ENCODE measurements at places on chromosomes 7 and 10. TPM values are rescaled to one million over a fixed set of nuclear protein-coding genes. Genes with fewer than 3 reads are reported as not detected.

The ANXA8L1 gene
- total RNA-seq = not detected

The ASB10 gene
- total RNA-seq = not detected

The HSPA12A gene
- total RNA-seq = 7.4 TPM

The GRID2IP gene
- total RNA-seq = 0.61 TPM

The MOGAT3 gene
- total RNA-seq = not detected

The RAMP3 gene
- total RNA-seq = not detected

The CABCOCO1 gene
- 0.30 TPM for total RNA-seq

The AOAH gene
- total RNA-seq = not detected

DNA sequence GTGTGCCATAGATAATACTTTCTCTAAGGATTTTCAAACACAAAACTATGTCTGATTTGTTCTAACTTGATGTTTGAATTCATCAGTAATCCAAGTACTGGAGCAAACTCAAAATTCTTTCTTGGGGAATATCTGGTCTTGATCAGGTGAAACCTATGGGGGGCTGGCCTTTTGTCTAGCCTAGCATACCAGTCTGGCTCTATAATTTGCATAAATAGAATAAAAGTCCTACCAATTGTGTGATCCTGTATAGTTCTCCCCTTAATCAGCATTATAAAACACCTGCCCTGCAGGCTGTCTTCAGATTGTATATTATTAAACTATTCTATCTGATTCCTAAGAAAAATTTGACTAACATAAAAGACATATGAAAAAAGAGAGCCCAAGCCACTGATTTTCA is 233.8 kb upstream of the LRRN3 start:
- H3K4me3 ChIP-seq = no peak overlapping the region
- DNase-seq = no peak
- H3K27me3 ChIP-seq = no peaks in the 10 kb centered on the region
- no peak overlapping the region for H3K27ac ChIP-seq

DNA sequence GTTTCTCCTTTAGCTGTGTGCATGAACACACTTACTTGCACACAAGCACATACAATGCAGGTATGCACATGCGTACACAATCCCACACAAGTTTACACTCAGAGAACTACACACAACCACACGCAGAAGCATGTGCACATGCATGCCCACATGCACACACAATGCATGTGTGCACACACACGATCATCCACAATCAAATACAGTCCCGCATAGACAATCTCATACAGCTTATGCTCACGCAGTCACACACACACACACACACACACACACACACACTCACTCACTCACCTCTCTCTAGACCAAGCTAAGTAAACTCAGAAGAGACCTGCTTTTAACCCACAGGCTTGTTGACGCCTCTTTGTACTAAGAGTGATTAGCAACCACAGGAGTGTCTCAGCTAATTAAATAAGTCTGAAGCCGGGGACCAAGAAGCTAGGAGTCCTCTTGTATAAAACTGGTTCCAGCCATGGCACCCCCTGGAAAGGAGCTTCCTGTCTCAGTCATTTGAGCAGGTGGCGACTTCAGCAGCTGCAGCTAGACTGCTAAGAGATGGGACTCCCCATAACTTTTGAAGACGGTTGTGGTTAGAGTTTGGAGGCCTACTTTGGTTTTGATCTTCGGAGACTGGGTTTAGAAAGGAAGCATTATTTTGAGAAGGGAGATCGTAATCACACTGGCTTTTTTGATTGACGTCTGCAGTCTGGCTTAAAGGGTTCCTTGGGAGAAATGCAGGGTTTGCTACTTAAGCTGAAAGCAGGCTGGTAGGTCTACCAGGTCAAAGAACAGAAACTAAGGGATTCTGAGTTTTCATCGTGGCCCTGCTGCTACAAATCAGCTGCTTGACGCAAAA is 82.3 kb upstream of the ADRB1 start:
- H3K4me1 ChIP-seq = peaks cover 24% of the 10 kb centered on the region
- peak overlapping the region; percentile 3 for H3K27ac ChIP-seq
- no peaks in the 10 kb centered on the region for H3K36me3 ChIP-seq

DNA sequence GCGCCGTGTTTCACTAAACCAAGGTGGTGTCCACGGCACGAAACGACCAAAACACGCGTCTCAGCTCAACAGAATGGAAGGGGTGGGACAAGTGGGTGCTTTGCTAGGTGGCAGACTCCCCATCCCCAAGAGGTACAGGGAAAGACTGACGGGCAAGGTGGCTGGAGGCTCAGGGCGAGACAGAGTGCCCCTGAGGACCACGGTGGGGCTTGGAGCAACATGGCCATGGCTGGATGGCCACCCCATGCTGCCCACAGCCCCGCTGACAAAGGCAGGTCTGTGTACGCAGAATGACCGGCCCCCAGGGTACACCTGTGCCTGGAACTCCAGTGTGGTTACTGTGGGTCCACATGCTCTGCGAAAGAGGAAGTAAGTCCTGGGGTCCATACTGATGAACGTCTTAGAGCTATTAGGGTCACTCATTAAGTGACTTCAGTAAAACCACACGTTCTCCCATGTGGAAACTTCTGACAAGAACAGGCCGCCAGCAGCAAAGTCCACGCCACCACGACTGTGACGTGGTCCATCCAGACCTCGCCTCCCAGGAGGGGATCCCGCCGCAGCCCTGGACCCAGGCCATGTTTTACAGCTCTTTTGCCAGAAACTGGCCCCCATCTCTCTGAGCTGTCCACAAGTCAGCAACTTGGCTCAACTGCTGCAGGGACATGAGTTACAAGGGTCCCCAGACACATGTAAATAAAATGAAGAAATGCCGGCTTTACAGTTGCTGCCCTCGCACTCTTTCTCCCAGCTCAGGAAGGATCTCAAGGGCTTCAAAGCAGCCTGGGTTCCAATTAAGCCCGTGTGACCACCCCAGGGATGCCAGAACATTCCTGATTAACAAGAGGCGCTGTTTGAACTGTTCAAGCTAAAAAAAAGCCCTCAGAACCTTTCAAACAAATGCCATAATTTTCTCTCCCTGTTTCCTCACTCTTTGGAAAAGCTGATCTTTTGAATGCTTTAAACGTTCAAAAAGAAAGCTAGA is 66.8 kb downstream of the MAD1L1 start:
- H3K36me3 ChIP-seq = peaks cover 6% of the 10 kb centered on the region
- H3K4me3 ChIP-seq = no peak overlapping the region
- H3K4me1 ChIP-seq = peaks cover 47% of the 10 kb centered on the region
- H3K27me3 ChIP-seq = no peaks in the 10 kb centered on the region
- H3K27ac ChIP-seq = no peak overlapping the region

DNA sequence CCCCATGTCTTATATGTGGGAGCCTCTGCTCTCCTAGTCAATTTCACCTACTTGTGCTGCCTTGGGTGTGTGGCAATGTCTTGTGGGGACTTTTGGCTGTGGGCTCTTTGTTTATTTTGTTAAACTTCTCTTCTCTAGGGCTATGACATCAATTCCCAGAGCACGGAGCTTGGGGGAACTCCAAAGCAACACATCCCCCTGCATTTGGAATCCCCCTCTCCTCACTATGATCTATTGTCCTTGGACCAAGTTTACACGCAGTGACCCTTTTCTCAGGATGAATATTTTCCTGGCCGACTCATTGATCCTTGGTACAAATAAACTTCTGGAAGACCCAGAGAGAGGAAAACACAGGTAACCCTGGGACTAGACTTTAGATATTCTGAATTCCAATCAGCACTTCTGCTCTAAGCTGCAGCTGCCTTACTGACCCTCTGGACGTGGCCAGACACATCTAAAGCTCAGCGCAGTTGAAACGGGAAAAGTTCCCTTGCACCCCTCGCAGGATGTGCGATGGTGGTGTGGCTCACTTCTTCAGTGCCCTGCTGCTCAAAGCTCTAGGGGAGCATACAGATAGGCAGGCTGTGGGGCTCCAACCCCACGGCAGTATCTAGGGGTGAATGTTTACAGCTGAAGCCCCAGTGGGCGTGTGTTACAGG is 110.8 kb downstream of the TMEM178B start:
- no peak overlapping the region for H3K4me3 ChIP-seq
- no peaks in the 10 kb centered on the region for H3K36me3 ChIP-seq
- H3K27ac ChIP-seq = no peak overlapping the region
- H3K27me3 ChIP-seq = no peaks in the 10 kb centered on the region
- H3K4me1 ChIP-seq = peaks cover 3% of the 10 kb centered on the region

- H3K27me3 ChIP-seq = no peaks in the 10 kb centered on the region
- H3K27ac ChIP-seq = no peak overlapping the region
Measured at GRCh38 chr10:123500110-123500509, 166.0 kb upstream of the GPR26 start.

DNA sequence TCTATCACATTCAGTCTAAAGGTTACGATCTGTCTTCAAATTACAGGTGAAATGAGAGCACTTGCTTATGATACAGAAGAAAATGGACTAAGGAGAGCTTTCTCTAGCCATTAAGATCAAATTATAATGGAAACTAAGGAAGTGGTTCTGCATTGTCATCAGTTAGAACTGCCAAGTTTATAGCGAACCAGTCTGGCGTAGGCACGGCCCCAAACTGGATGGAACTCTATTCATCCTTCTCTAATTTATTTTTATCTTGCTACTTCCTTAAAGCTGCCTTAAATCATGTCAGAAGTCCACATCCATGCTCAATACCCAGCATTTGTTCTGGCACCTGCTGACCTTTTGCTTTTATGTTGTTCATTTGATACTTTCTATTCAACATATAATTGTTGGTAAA is 63.7 kb upstream of the APBB1IP start:
- H3K27ac ChIP-seq = no peak overlapping the region
- no peaks in the 10 kb centered on the region for H3K36me3 ChIP-seq
- no peaks in the 10 kb centered on the region for H3K4me1 ChIP-seq
- H3K4me3 ChIP-seq = no peak overlapping the region
- DNase-seq = no peak
- H3K27me3 ChIP-seq = peaks cover 61% of the 10 kb centered on the region

- no peak overlapping the region for H3K4me3 ChIP-seq
- H3K27ac ChIP-seq = no peak overlapping the region
- no peaks in the 10 kb centered on the region for H3K4me1 ChIP-seq
- no peak for DNase-seq
Measured at GRCh38 chr10:2921956-2922680, 145.2 kb upstream of the PFKP start.

- peak; percentile 53 for DNase-seq
- peaks cover 15% of the 10 kb centered on the region for H3K27me3 ChIP-seq
- H3K4me3 ChIP-seq = peak within 1 kb of the TSS; percentile 98
- no peaks in the 10 kb centered on the region for H3K36me3 ChIP-seq
- peaks cover 38% of the 10 kb centered on the region for H3K4me1 ChIP-seq
- peak within 1 kb of the TSS; percentile 54 for H3K27ac ChIP-seq
Measured at GRCh38 chr10:110207011-110207804, at the start of gene MXI1. Gene MXI1, plus strand, starts transcription at chr10:110207605. Its CDS starts 204 bp downstream, at chr10:110207809.

- peaks cover 6% of the 10 kb centered on the region for H3K36me3 ChIP-seq
- H3K27me3 ChIP-seq = no peaks in the 10 kb centered on the region
- H3K4me1 ChIP-seq = peaks cover 4% of the 10 kb centered on the region
- peak; percentile 39 for DNase-seq
- H3K27ac ChIP-seq = no peak overlapping the region
- H3K4me3 ChIP-seq = no peak overlapping the region
Measured at GRCh38 chr10:132360766-132361447, 28.9 kb downstream of the LRRC27 start.

DNA sequence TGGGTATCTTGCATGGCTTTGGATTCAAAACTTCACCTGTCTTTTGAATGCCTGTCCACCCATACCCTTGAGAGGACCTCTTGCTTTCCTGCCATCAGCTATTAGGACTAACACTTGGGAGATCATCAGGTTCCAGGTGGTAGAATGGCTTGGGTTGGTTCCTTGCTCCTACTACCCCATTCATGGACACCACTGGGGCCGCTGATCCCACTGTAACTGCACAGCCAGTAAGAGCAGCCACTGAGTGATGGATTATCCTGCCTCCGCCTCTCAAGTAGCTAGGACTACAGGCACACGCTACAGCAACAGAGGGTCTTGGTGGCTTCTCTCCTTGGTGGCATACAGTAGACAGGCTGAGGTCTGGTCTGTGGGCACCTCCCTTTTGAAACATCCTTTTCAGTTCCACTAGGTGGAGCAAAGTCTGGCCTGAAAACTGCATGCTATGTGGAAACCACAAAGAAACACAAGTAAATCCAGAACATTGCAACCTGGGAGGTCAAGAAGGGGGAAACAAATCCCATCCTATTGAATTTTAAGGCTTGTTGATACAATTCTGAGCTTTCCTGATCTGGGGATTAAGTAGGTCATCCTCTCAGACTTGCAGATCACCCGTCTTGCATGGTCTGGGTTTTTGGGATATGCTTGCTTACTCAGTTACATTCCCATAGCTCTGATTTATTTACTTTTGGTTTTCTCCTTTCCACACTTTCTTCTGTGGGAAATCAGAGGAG is 9.4 kb downstream of the WBP1L start:
- H3K4me1 ChIP-seq = peaks cover 16% of the 10 kb centered on the region
- no peak overlapping the region for H3K27ac ChIP-seq
- no peaks in the 10 kb centered on the region for H3K27me3 ChIP-seq
- H3K4me3 ChIP-seq = no peak overlapping the region
- H3K36me3 ChIP-seq = no peaks in the 10 kb centered on the region

DNA sequence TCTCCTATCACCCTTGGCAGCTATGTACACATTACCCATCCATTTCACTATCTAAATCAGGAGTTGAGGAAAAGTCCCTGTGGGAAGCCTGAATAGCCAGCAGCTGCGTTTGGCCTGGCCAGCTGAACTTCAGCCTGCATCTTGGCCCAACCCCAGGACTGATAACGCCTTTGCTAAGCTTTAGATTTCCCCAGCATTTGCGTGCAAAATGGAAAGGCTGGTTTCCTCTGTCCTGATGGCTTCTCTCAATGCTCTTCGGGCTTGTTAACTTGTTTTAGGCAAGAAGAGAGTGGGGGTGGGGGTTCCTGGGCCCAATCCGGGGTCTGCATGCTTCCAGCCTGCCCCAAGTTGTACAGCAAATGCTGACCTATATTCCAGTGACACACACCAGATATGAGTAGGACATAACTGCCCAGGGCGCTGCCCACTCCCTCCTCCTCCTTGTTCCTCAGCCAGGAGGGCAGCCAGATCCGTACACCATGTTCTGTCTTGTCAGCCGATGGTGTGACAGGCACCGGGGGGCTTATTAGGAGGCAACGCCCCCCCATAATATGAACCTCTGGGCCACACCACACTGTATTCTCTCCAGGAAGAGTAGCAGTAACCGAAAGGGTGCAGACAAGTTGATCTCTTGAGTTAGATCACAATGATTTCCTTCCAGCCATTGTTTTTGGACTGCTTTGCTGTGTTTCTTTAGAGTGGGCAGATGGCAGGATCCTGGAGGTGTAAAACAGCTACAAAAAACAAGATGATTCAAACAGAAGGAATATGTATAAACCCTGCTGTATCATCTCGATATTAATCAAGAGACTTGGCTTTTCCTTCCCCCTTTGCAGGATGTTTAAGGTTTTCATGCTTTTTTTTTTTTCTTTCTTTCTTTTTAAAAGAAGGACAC is 339.0 kb downstream of the RNLS start:
- no peaks in the 10 kb centered on the region for H3K36me3 ChIP-seq
- H3K4me3 ChIP-seq = no peak overlapping the region
- H3K4me1 ChIP-seq = peaks cover 62% of the 10 kb centered on the region
- H3K27ac ChIP-seq = no peak overlapping the region
- no peak for DNase-seq

Measured in neural crest cell (in vitro differentiated cells).